Dermis microvascular lymphatic vessel endothelial cell (primary cell): ENCODE measurements at places on chromosomes 16 and 17.

- peak; percentile 42 for DNase-seq
These were observed 8.2 kb upstream of the CIITA start for GRCh38 chr16:10868596-10869469.

DNA sequence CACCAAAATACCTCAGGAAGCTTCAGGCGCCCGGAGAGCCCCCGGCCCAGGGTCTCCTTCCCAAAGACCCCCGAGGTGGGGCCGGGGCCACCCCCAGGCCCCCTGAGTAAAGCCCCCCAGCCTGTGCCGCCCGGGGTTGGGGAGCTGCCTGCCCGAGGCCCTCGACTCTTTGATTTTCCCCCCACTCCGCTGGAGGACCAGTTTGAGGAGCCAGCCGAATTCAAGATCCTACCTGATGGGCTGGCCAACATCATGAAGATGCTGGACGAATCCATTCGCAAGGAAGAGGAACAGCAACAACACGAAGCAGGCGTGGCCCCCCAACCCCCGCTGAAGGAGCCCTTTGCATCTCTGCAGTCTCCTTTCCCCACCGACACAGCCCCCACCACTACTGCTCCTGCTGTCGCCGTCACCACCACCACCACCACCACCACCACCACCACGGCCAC is 6.7 kb upstream of the TMEM88 start:
- DNase-seq, result no peak

DNA sequence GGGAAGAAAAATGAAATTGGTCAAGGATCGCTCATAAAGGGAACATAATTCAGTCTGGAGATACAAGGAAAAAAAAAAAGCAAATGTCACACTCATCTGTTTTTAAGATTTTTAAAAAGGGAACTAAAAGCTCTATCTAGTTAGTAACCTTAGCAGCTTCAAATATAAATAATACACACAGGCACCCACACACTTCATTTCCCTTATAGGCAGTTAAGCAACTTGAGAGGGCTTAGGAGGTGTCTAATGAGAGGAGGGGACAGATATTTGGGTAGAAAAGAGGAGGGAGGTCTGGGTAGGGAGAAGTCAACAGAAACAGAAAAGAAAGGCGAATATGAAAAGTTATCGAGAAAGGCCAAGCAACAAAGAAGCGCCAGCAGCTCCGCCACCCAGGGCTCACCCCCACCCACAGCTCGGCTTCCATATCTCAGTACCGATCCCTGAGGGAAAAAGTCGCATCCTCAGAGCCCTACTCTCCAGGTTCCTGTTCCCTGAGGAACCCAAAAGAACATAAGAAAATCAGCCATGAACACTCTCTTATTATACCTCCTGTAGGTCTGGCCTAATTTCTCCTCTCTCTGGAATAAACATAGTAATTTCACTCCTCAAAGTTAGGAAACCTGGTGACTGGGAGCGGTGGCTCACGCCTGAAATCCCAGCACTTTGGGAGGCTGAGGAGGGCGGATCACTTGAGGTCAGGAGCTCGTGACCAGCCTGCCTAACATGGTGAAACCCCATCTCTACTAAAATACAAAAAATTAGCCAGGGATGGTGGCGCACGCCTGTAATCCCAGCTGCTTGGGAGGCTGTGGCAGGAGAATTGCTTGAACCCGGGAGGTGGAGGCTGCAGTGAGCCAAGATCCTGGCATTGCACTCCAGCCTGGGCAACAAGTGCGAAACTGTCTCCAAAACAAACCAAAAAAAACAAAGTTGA is 69.6 kb upstream of the RCVRN start:
- no peak for DNase-seq

DNA sequence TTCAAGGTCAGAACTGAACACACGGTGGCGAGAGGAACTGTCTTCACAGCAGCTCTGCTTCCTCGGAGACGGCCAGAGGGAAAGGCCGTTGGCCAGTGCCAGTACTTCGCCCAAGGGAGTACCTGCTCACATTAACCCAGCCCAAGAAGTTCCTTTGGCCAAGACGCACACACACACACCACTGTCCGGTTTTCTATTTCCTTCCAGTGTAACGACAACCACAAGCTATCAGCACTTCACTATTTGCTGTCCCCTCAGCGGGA is 744 bp upstream of the GGNBP2 start:
- peak; percentile 65 for DNase-seq

DNA sequence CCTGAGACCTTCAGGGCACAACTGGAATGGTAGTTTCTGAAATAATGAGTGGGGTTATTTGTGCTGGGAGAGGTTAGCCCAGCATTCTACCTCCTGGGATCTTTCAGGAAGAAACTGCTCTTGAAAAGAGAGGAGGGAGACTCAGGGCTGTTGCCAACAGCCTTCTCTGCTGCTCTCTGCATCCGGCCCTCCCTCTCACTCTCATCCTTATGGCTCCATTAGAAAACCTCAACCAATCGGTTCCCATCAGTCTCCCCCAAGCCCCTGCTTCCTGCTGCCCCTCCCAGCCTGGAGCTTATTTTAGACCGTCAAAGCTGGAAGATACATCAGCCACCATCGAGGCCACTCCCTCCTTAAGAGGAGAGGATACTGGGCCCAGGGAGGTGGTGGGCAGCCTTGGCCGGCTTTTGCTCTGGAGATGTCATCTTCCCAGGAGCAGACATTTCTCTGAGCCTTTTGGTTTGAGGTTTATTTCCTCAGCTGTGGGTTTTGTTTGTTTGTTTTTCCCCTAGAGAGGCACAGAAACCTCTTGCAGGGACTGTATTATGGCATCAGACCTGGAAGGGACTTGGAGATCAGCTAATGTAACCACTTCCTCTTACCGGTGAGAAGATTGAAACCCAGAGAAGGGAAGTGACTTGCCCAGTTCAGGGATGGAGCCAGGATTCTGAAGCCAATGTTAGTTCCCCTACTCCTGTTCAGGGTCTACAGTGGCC is 2.7 kb downstream of the MPRIP start:
- no peak for DNase-seq

GRCh38 chr17:70074236-70074830 is 692 bp upstream of the KCNJ16 start:
- DNase-seq, result no peak

GRCh38 chr17:8359769-8360168 is 16.7 kb downstream of the KRABD2 start:
- peak; percentile 95 for DNase-seq

GRCh38 chr16:75241412-75241811 is 10.0 kb downstream of the BCAR1 start:
- no peak for DNase-seq

- DNase-seq, result no peak
These were observed 15.6 kb upstream of the CBFA2T3 start for GRCh38 chr16:88992351-88993165.

DNA sequence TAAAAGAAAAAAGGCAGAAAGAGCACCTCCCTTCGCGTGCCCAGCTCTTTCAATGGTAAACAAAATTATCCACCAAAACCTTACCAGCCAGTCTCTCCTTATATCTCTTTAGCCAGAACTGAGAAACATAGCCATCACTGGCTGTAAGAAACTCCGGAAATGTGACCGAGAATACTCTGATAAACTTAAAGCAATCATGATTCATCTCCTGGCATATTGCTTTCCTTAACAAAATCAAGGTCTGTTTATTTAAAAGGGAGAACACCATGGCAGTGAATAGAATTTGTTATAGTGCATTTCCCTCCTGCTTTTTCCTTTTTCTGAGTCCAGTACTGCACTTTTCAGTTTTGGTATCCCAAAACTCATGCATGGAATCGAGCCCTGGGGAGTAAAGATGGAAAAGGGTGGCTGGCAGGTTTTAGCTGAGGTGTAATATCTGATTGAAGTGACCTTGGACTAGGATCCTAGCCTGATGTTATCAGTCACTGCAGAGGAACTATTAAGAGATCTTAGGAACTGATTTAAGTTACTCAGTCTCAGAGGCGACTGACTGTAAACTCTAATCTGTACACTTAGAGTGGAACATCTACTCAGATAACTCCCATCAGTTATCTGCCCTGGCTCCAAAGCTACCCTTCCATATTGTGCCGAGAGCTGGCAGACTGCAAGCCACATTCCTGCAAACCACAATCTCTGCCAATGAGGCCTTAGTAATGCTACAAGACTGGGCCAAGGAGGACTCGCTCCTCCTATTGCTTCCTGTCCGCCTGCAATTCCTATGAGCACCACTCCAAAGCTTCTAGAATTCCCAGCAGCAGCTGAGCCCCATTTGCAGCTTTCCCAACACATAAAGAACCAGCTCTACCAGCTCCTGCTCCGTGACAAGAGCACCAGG is 7.4 kb upstream of the COX10 start:
- DNase-seq, result no peak

- DNase-seq, result no peak
These were observed 240.3 kb downstream of the RBFOX3 start for GRCh38 chr17:79370594-79370993.

DNA sequence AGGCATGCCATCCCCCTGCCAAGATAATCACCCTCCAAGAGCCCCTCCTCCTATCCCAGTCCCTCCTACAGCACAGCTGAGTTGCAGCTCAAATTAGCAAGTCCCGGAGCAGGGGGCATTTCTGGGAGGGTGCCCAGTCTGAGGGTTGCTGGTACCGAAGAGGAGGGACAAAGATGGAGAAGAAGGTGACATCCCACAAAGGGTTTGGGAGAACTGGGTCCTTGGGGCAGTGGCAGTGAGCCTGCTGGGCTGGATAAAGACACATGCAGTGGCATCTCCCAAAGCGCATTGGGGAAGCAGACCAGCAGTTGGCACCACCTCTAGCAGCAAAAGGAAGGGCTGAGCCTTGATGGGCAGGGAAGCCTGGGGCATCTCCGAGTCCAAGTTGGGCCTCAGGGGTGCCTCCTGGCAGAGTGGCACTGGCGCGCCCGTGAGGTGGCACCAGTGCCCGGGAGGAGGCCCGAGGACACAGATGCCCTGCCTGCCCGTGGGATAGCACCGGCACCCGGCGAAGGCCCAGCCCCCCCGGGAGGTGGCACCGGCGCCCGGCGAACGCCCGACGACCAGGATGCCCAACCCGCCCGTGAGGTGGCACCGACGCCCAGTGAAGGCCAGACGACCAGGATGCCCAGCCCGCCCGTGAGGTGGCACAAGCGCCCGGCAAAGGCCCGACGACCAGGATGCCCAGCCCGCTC is 622 bp downstream of the TOM1L2 start:
- DNase-seq, result no peak

DNA sequence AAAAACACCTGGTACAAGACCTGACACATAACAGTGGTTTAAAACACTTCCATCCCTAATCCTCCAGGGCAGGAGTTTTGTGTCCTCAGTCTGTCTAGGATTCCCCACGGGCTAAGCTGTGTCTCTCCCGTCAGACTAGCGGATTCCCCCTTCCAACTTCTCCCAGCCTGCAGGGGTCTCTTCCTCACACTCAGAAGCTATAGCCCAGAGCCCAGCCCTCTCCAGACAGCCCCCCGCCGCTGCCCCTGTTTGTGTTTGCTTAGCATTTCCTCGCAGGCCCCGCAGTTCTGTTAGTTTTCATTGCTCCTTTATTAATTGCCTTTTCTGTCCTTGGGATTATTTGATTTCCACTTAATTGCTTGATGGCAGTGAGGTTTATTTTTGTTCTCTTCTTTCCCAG is 91.2 kb downstream of the TMEM132E start:
- DNase-seq, result no peak
